ENCODE measurements at places on chromosomes 3 and 15.

GRCh38 chr15:79798311-79798710, 98.5 kb downstream of the MTHFS start:
- DNase-seq, result no peak

DNA sequence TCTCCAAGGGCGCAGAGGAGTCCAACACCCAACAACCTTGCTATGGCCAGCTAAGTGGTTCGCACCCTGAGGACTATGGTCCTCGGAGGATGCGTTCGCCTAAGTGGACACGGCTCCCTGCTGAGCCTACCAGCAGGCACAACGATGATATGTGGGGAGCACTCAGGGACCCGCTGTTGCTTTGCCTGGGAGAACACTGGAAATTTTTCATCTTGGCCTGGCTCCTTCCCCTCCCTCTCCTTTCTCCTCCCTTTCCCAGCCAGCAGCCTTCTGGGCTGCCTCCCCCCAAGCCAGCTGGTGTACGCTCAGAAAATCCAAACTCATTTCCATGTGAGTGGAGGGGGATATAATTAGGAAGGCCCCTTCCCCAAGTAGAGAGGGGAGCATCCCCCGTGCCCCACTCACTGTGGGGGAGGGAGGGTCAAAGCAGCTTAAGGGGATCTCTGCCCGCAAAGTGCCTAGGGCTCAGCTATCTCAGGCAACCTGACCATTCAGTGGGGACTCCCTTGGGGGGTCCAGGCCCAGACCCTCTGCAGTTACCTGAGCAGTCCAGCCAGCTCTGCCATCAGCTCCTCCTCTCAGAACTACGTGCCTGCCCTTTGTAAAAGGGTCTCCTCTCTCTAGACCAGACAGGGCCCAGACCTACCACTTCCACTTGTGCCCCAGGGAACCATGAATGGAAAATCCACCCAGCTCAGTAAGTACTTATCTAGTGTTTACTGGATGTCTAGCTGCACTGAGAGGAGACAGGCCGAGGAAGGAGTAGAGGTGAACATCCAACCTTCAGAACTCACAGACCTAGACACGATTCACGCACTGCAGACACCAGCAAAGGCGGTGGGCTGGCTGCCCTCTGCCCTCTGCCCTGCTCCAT, 742 bp upstream of the SEMA7A start:
- no peak for DNase-seq

DNA sequence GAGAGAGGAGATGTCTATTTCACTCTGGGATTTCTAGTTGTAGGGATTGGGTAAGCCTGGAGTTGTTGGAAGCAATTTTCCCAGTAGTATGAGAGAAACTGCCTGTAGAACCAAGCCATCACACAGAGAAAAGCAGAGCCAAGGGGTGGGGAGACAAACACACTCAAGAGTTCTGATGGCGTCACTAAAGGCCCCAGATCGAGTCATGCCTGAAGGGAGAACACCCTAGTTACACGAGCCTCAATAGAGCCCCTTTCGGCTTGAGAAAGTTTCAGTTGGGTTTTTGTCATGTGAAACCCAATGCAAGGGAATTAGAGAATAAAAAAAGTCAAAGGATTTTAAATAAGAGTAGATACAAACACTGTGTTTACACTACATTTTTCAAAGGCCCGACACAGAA, 66.1 kb upstream of the PFN2 start:
- no peak for DNase-seq

DNA sequence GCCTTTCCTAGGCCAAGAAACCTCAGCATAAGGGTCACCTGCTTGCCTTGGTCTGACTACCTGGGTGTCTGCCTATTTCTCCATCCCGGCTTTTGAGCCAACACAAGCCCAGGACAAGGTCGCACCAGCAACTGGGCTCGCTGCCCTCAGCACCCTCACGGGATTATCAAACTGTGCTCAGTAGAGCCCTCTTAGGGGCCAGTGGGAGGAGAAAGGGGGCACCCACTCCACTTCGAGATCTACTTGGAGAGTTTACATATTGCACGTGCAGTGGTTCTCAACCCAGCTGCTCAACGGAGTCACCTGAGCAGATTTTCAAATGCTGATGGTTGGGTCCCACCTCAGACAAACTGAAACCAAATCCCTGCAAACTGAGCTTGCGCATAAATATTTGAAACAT, 31.1 kb downstream of the TSPAN3 start:
- no peak for DNase-seq

- peak; percentile 49 for DNase-seq
Measured at GRCh38 chr3:193046371-193046770, 128.7 kb upstream of the MB21D2 start.

GRCh38 chr3:139239550-139239949, 104.3 kb upstream of the MRPS22 start:
- DNase-seq, result no peak

DNA sequence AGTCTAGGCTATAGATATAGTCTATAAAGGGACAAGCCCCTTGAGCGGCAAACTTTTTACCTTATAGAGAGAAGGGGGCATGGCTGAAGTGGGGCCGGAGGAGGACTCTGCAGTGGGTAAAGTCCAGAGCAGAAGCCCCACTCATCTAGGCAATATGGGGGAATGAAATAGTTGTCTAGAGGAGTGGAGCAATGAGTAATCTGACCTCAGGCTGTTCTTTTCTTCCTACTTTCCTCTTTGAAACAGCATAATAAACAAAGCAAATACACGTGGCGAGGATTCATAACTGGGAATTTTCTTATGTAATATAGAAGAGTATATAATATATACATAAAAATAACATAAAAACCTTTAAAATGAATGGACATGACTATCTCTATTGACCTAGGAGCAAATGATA, 546.4 kb upstream of the ZNF385D start:
- no peak for DNase-seq

DNA sequence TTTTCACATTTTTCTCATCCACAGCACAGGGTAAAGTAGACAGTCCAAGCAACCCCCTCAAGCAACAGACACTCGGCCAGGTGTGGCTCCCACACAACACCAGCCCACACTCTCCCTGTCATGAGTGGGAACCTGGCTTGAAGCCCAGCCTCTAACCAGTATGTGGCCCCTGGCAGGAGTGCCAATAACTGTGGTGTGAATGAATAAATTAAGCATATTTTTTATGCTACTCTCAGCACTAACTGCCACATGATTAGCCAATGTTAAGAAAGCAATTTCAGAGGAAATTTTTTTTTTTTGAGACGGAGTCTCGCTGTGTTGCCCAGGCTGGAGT, 9.9 kb downstream of the IL17RD start:
- DNase-seq, result no peak

DNA sequence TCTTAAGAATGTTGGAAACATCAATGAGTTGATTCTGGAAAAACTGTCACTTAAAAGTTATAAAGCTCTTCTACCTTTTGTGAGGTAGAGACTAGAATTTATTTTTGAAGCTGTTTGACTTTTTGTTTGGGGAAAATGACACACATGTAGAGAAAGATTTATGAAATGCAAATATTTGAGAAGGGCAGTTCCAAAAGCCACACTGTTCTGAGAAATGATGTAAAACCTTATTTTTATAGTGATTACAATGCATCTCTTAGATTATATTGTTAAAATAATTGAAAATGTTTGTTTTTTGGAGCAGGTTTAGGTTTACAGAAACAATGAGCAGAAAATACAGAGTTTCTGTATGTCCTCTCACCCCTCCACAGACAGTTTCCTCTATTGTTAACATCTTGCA, 116.1 kb upstream of the CMC1 start:
- no peak for DNase-seq

- no peak for DNase-seq
Measured at GRCh38 chr3:71562938-71563337, 20.6 kb downstream of the FOXP1 start.

DNA sequence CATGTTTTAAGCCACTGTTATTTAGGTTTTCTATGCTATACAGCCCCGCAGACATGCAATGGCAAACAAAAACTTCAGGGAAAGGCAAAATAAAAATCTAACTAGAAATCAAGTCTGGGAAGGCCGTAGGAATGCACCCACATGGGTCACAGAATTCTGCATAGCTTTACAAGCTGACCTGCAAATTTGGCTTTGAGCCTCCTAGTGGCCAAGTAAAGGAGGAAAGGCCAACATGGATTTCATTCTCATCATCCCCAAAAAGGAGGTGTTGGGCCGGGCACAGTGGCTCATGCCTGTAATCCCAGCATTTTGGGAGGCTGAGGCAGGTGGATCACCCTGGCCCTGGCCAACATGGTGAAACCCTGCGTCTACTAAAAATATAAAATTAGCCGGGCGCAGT, 124.3 kb downstream of the FBLN2 start:
- DNase-seq, result no peak

GRCh38 chr15:96322536-96323318, 7.8 kb upstream of the NR2F2 start:
- DNase-seq, result no peak

GRCh38 chr15:51281368-51281967, 56.9 kb downstream of the CYP19A1 start:
- DNase-seq, result peak; percentile 74

- no peak for DNase-seq
Measured at GRCh38 chr3:135982404-135982761, 16.9 kb downstream of the PPP2R3A start.

GRCh38 chr3:4061783-4062360, 241.3 kb upstream of the SETMAR start:
- DNase-seq, result no peak

GRCh38 chr3:177978946-177979345, 557.3 kb upstream of the KCNMB2 start:
- DNase-seq, result no peak

DNA sequence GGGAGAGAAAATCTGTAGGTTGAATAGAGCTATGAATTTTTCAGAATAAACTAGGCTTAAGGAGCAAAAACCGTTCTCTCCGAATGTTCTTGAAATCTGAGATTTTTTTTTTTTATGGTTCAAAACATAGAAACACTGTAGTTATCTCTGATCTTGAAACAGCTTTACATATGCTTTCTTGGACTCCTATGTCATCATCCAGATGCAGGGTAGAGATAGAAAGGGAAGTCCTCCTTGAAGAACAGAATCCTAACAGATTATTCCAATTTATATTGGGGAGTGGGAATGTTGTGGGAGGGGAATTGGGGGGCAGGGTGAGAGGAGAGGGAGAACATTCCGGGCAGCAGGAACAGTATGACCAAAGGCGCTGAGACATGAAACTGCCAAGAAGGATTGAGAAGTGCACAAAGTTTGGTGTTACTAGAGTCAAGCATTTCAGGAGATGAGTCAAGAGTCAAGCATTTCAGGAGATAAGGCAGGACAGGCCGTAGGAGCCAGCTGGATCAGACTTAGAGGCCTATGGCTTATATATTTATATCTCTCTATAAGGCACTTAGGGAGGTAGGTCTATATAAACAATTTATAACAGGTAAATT, 21.9 kb upstream of the ST3GAL6 start:
- no peak for DNase-seq

- no peak for DNase-seq
Measured at GRCh38 chr3:152471814-152472671, 203.3 kb downstream of the MBNL1 start.

DNA sequence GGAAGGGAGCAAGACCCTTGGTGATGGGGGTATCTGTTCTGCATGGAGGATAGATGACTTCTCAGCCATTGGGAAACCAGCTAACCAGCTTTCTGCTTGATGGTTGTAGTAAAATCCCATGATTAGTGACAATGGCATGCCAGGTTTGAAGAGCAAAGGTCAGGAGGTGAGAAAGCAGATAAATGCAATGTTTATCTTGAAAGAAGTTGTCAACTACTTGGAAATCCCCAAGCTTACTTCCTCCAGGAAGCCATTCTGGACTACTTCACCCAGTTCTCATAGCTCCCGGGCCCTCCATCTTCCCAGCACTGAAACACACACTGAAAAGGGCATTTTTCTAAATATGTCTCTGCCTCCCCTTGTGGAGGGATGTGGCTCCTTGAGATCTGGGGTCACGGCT, 51.3 kb downstream of the SMAD3 start:
- DNase-seq, result no peak

DNA sequence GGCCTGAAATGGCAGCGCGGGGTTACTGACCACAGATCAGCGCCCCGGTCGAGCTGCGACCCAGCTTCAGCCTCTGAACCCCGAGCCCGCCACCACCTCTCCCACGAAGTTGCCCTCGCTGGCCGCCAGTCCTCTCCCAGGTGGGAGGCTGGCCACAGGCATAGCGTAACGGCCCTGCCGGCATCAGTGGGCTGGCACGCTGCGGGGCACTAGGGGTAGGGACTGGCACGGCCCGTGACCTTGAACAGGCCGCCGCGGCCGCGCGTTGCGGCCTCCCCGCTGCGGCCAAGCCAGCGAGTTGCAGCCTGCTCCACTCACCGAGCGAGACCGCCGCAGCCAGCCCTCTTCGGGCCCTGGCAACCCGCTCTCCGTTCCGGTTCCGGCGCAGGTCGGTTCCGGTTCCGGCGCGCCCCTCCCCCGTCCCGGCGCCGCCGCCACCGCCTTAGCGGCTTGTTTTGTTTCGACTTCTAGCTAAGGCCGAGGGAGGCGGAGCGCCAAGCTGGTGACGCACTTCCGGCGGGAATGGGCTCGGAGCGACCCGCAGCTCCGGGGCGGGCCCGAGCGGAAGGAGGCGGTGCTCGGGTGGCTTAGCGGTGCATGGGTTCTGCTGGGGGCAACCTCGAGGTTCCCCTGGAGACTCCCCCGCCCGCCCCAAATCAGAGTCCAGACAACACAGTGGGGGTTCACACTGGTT, at the start of gene USP19:
Gene USP19, minus strand, starts transcription at position 386 of the 694 bp plus-strand sequence. CDS start 1,678 bp downstream, outside the sequence.
- peak; percentile 93 for DNase-seq

- no peak for DNase-seq
Measured at GRCh38 chr3:187618722-187619121, 51.5 kb downstream of the SST start.

- no peak for DNase-seq
Measured at GRCh38 chr3:121649645-121650044, 11.1 kb downstream of the HCLS1 start.

DNA sequence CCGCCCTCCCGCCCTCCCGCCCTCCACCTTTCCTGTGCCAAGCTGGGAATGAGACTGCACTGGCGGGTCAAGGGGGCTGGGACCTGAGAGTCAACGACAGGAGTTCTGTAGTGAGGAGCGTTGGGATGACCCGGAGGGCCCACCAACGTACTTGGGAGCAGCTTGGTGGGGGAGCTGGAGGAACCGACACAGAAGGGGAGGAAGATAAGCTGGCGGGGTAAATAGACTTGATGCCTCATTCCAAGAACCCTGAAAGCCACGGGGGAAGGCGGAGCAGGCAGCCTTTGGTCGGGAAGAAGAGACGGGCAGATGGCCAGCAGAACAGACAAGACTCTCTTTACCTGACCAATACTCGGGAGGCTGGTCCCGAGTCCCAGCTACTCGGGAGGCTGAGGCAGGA, 277 bp downstream of the FMN1 start:
- peak; percentile 75 for DNase-seq

GRCh38 chr15:101561584-101561906, 72.0 kb upstream of the PCSK6 start:
- DNase-seq, result no peak

- no peak for DNase-seq
Measured at GRCh38 chr15:33098094-33099058, 96.1 kb downstream of the FMN1 start.

DNA sequence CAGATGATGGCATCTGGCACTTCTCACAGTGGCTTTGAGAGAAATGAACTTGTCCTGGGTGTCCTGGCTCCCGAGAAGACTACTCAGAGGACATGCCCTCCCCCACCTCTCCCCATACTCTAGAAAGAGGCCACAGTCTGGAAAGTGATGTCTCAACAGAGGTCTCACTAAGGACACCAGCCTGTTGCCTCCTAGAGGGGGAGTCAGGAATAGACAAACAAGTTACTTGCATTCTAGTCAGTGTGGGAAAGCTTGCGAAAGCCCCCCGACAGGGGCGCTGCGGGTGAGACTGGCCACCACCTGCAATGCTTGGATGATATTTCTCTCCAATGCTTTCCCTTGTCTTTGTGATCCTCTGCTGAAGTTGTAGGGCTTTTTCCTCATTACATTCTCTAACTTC, 17.2 kb downstream of the B4GALT4 start:
- no peak for DNase-seq

All from ecto neural progenitor cell (in vitro differentiated cells).